ENCODE measurements at places on chromosomes 11 and 22.
A peak's percentile ranks its signal among the peaks of the same experiment; 100 is the strongest.

GRCh38 chr11:32079553-32079952 is 11.3 kb upstream of the RCN1 start:
- peak; percentile 66 for DNase-seq

GRCh38 chr22:50456466-50457234 is 18.2 kb downstream of the SBF1 start:
- DNase-seq: peak; percentile 50

DNA sequence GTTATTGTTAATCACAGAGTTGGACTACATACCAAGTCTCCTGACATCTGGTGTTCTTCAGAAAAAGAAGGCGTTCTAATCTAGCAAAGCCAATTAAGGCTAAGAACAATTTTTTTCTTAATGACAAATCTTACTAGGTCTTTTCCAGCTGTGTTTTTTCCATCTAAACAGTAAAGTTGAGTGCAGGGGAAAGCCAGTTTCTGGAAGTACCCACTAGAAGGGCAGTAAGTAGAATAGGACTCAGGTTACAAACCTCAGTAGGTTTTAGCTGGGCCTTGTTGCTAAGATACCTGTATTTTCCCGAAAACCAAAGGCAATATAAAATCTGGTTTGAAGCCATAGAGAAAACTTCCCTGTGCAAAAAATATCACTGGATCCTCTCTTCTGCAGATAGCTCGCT is 351.9 kb downstream of the ETS1 start:
- no peak for DNase-seq

DNA sequence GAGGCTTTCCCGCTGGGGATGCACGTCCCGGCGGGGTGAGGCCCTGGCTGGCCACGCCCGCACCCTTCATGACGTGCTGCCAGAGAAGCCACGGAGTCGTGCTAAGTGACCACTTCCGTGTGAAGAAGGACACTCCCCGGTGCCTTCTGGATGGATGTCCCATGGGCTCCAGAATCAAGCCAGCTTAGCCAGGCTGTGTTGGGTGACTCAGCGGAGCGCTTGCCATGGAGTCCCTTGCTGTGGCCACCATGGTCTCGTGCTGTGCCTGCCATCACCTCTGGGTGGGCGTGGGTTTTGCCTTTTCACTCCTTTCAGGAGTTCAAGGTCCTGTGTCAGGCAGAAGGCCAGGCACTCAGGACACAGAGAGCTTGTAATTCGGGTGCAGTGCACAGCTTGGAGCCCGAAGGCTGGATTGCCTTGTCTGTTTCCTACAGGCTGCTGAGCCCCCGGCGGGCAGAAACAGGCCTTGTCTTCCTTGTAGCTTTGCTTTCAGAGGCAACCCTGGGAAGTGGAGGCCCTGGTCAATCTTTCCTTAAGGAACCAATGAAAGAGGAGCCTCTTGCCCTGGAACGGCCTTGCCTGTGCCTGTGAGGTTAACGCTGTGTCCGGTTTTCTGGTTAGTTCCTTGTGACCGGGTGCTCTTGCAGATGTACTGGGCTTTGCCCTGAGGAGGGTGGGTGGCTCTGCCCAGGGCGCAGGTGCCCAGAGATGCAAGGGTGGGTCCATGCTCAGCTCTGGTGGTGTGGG is 268.6 kb downstream of the TBC1D22A start:
- no peak for DNase-seq

DNA sequence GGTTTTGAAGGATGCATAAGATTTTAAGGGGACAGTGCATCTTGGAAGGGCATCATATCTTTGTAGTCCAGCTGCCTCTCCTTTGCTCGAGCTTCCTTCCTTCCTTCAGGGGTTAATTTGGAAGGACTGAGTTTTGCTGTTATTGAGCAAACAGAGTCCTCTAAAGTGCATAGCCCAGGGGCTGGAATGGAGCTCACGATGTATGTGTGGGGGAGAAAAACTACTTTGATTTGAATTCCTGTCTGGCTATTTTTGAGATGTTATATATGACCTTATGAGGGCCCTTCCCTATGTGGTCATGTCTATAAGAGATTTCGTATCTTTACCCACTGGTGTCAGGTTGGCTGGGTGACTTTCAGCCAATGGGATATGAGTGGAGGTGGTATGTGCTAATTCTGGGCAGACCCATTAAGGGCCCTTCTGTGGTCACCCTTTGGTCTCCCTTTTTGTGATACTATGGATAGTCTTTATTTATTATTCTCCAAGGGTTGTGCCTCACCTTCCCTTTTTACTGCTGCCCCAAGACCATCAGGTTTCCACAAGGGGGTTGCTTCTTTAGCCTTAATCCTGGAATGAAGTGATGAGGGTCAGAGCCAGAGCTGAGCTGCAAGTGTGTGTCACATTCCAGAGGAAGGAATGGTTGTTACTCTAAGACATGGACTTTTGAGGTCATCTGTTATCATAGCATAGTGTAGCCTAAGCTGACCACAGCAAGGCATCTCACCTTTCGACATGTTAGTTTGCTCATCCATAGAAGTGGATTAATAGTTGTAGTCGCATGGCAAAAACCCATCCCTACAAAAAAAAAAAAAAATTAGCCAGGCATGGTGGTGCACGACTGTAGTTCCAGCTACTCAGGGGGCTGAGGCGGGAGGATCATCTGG is 54.6 kb downstream of the LRRC74B start:
- DNase-seq: no peak

- no peak for DNase-seq
These were observed 48.6 kb upstream of the UCP3 start for GRCh38 chr11:74057249-74058151.

- peak; percentile 80 for DNase-seq
These were observed 45.9 kb downstream of the TBX1 start for GRCh38 chr22:19806213-19807160.

- DNase-seq: no peak
These were observed 125.5 kb upstream of the MTMR2 start for GRCh38 chr11:96049426-96049825.

DNA sequence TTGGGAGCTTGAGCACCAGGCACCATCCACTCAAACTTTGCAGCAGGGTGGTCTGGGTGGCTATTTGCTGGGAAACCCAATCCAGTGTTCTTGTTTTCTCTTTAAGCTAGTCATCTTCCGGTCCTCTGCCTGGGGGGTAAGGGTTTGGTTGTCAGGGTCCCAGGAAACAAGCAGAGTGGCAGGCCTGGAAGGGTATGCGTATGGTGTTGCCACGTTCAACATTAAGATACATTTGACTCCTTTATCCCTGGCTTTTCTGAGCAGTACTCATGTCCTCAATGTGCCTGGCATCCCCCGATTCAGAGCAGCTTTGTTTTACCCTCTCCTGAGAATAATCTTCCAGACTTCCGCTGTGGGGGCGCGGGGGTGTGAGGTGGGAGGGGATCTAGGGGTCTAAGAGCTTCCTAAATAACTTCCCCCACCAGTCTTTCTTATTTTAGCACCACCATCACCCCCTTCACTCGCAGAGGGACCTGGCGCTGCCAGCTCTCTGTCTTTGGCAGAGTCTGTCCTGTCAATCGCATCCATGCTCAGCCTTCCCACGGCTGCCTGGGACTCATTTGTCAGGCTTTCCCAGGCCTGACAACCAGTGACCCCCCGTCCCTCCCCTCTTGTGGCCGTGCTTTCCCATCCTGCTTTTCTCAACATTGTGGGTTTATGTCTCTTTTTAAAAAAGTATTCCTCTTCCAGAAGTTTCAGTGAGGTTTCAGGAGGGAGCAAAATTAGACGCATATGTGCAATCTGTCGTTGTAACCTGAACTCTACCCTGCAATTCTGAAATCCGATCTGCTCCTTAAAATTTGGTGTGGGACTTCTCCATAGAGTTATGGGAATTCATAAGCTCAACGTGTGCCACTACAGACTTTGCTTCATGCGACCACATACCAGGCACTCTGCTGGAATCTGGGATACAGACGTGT is 27.0 kb upstream of the RBFOX2 start:
- no peak for DNase-seq

GRCh38 chr11:101082813-101083212 is 46.8 kb downstream of the PGR start:
- no peak for DNase-seq

DNA sequence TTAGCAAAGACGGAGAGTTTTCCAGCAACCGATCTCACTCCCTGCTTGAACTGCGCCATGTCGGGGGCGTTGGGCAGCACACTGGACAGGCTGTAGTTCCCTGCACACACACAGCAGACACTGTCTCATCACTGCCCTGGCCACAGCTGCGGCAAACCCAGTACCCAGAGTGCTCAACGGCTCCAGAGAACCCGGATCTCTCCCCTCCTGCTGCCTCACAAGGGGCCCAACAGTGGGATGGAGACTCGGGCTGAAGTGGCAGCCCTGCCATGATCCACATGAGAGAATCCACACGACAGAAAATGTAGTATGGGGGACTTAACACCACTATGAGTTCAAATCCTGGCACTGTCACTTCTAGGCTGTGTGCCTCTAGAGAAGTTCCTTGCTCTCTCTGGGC is 58.0 kb downstream of the ARFGAP3 start:
- DNase-seq: no peak

DNA sequence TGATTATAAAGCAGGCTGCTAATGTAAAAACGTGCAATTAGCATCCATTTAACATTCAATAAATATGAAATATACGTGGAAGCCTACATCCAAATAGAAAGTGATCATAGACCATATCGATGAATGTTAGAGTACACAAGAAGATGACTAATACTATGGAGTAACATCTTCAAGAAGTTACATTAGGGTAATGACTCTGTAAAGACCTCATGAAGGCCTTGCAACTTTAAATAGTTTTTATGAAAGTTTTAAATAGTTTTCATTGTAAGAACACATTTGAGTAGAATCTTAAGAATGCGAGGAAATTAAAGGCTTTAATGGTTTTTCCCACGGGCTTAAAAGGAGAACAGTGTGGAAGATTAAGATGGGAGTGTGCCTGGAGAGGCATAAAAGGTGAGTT is 1.4 kb downstream of the TRIM34 start:
- DNase-seq: no peak

DNA sequence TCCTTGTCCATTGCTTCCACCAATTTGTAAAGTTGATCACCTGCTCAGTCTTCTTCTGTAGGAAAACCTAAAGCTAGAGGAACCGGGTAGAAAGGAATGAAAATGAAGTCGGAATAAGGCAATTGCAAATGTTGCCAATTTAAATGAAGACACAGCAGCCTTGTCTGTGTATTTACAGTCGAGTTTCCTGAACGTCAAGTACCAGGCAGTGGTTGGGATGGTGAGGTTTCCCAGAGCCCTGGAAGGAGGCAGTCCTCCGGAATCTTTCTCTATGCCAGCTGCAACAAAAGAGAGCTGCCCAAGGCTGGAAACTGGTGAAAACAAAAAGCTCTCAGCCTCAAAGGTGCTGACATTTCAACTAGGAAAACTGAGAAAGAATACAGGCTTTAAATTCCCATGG is 17.7 kb downstream of the MAJIN start:
- no peak for DNase-seq

DNA sequence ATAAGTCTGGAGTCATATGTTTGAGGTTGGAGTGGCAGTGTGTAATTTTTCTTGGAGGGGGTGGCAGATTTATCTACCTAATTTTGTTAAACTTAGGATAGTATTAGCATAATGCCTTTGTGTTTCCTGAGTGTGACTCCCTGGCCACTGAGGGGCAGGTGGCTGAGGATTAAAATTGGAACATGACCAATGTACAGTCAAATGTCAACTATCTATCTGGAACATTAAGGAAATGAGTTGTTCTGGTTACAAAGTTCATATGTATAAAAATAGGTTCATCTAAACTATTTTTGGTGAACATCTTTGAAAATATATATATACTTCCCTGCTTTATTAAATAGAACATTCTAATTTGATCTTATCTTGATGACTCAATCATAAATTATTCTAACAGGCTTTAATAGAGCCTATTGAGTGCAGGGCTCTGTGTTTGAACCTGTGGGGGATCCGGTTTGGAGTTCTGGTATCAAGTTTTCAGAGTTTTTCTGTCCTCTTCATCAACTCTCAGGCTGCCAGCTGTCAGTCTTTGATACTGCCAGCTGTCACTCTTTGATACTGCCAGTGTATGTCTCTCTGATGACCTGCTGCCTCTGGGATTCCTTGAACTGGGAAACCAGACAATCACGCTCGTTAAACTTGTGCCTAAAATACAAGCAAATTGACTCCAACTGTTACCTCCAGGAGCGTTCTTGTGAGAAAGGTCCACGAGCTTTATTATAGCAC is 309.6 kb downstream of the METTL15 start:
- no peak for DNase-seq

GRCh38 chr22:45483918-45484499 is 18.7 kb upstream of the FBLN1 start:
- no peak for DNase-seq

DNA sequence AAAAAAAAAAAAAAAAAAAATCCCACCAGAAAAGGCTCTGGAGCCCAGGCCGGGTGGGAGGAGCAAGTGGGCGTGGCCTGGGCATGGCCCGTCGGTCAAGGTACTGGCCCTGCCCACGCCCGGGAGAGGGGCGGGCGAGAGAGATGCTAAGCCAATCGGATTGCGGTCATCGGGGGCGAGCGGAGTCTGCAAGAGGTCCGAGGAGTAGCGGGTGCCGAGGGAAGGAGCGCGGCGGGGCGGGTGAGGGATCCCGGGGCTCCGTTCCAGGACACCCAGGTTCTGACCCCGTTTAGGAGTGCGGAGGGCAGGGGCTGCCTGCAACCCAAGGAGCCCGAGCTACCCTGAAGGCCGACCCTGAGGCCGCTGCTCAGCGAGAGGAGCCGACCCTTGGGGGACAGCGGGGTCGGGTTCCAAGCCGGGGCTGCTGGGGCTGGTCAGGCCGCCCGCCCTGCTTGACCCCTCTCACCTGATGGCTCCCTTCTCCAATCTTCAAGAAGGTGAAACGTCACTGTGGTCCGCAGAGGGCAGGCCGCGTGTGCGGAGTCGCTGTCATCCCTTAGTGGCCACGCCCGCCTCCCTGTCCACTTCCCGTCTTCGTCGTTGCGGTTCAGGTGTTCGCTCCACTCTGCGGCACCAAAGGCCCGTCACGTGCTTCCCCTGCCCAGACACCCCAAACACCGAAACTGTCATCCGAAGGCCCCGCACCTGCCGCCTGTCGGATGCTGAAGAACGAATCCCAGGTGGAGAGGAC is 11.1 kb upstream of the TAB1 start:
- peak; percentile 95 for DNase-seq

- no peak for DNase-seq
These were observed 1083.1 kb downstream of the LRRC4C start for GRCh38 chr11:40376331-40376730.

DNA sequence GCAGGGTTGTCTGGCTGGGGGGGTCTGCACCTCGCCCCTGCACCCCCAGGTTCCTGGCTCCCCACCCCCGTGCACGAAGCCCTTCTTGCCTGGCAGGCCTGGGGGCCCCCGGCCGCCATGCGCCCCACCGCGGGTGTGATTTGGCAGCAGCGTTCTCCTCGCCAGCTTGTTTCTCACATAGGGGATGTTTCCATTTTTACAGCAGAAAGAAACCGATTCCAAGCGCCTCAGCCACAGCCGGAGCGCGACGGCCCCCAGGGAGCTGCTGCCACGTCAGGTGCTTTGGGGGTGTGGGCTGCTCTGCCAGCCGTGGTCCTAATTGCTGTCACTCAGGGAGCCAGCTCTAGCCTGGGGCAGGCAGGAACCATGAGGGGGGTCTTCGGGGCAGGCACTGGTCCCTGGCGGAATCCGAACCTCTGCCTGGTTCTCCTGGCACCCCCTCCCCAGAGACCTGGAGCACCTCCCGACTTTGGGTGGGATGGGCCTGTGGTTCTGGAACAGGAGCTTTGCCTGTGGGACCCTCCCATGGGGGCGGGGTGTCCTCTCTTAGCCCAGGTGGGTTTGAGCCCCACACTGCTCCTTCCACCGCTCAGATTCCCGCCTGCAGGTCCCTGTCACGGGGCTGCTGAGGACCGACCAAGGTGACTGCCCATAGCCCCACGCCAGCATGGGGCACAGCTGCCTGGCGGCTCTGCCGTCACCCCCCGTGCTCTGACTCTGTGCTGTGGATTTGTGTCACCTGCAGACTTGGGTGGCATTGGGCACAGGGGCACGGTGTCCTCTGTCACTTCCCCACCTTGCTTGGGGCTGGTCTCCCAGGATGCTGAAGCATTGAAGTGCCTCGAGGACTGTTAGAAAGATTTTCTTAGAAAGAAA is 54.0 kb downstream of the RTN4R start:
- DNase-seq: no peak
